ENCODE measurements at places on chromosomes 3 and 15.

DNA sequence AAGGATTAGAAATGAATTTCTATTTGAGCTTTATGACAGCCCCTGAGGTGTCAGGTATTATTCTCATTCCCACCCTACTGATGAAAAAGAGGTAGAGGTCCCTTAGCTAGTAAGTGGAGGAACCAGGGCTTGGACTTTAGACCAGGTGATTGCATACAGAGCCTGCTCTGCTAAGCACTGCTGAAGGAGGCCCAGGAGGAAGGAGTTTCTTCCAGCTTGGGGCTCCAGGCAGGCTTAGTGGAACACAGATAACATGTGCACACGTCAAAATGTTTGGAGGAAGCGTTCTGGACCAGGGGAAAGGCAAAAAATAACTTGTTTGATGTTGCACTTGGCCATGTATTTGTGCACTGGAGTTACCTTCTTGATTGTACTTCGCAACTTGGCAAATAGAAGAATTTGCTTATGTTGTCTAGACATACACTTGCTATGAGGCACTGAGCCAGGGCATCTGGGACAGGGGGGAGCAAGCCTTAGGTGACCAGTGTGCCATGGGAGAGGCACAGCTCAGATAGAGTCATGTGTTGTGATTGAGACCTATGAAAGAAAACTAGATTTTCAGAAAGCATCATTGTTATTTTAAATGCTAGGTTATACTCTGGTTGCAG lies 22.4 kb downstream of the IFT122 start:
- no peak for DNase-seq

DNA sequence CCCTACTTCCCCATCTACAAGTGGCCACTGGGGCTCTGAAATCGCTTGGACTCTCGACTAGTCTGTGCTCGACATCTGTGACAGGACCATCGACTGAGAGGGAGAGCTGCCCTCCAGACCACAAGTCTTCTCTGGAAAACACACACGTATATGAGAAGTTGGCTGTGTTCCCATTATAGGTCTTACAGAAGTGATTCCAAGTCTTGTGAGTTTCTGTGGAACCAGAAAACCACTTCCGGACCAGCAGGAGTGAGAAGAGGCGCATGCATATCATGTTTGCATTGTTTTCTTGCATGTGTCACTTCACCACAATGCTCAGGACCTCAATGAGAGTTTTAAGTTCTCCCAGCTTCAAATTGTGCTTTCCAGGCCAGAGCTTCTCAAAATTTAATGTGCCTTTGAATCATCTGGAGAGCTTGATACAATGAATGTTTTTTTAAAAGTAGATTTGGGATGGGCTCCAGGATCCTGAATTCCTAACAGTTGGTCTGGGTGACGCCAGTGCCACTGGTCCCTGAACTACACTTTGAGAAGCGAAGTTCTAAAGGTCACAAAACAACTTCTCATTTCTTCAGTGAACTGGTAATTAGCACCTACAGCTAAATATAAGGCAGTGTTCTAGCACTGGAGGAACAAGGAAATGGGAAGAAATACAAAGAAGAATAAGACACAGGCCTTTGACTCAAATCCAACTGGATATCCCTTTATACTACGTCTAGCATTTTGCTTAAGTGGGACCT lies 15.7 kb downstream of the LIPC start:
- DNase-seq, result no peak

- DNase-seq, result no peak
These were observed 5.9 kb downstream of the MME start for GRCh38 chr3:155086051-155086450.

DNA sequence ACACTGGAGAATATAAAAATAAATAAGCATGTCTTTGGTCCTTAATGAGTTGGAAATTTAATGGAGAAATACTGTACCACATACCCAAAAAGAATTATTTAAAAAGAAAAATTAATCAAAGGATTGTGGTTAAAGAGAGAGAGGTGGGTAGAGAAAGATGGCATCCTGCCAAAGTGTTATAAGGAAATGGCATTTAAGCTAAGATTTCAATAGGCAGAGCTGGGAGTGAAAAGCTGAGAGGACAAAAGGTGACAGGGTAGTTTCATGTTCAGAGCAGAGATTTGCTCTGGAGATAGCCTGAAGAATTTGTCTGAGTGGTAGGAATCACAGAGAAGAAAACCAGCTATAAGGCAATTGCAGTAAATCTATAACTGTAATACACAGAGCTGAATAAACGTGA lies 181.0 kb downstream of the SI start:
- peak; percentile 44 for DNase-seq

GRCh38 chr3:194119831-194120590 lies 15.9 kb upstream of the HES1 start:
- DNase-seq, result no peak

DNA sequence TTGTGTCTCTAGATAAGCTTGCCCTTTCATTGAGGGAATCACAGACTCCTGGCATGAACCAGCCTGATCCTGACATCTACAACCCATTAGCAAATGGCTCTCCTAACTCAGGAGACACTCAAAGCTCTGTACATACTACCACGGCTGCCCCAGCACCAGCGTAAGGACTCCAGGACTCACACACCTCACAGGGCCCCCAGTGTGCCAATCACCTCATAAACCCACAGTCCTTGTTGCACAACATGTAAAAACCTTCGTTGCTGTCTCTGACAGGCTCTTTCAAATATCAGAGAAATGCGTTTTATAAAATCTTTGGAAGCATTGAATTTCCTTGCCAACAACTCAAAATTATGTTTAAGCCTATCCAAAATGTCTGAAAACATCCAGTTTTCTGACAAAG lies 7.3 kb downstream of the FYCO1 start:
- DNase-seq, result no peak

Measured in NCI-H2171 (cell line).